ENCODE measurements at places on chromosomes 7 and 10.

DNA sequence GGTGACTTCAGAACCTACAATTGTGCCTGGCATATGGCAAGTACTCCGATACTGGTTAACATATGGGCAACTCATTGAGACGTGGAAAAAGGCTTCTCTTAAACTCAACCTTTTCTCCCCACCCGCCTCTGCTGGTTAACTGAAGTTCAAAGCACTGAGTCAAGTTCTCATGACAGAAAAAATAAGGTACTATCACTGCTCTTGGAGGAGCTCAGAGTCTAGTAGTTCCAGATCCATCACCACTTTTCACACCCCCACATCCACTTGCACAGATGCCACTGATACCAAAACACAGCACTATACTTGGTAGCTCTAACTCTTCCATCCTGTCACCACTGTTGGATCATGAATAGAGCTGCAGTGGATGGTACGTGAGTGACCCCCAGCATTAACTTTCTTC, 36.2 kb downstream of the CCDC6 start:
- no peak for DNase-seq

GRCh38 chr10:11579885-11580284, 31.6 kb downstream of the USP6NL start:
- DNase-seq: no peak

GRCh38 chr10:33071857-33072256, 113.8 kb upstream of the ITGB1 start:
- DNase-seq: no peak

DNA sequence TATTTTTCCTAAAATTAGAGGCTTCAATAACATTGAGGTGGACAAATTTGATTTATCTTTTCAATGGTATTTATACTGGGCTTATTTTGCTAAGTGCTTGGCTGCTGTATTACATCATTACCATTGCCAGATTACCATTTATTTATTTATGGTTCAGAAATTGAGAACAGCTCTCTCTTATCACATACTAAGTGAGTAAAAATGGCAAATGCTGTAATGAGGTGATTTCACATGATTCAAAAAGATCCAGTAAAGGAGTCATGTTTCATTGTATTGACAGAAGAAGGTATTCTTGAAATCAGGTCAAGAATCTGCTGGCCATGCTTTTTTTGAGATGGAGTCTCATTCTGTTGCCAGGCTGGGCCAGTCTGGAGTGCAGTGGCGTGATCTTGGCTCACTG, 322.6 kb downstream of the KIF20B start:
- DNase-seq: no peak

- DNase-seq: no peak
Measured at GRCh38 chr7:82339958-82340357, 103.6 kb downstream of the CACNA2D1 start.

DNA sequence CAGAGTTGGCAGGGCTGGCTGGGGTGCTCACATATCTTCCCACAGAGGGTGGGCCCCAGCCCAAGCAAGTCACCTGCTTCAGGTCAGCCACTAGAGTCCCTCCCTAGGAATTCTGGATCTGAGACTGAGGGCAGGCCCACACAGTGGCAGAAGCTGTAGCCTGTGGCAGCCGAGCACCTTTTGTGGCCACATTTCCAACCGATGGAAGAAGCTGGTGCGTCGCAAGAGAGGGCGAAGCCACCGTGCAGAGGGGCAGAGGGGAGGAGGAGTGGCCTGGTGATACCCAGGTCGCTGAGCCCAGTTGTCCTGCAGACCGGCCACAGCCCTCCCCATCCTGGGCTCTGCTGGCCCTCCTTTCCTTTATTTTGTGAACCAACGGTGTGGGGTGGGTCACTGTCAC, 5.3 kb downstream of the POLM start:
- DNase-seq: no peak

DNA sequence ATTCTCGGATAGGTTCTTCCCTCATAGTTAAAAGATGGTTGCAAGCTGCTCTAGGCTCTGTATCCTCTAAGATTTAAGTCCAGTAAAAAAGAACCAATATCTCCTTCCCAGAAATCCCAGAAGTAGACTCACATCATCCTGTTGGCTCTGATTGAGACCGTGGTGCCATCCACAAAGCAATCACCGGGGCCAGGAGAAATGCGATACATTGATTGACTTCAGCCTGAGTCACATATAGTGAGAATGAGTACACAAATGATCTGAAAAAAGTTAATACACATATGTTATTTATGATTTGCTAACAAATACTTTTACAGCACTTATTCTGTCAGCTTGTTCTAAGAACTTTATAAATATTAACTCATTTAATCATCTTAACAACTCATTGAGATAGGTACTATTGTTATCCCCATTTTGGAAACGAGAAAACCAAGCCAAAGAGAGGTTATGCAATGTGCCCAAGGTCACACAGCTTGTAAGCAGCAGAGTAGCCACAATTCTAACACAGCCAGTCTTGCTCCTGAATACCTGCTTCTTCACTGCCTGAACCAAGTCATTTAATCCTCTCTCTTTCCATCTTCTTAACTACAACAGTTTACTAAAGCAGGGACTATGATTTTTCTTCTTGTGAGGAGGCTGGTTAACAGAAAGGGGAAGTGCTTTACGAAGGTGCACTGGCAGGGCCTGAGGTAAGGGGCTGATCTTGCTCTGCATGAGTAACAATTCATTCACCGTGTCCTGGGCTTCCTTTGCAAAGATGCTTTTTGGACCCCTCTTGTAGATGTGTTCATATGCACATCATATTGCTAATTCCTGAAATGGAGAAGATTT, 177.0 kb downstream of the REEP3 start:
- no peak for DNase-seq

- no peak for DNase-seq
Measured at GRCh38 chr10:111082102-111082975, 5.5 kb downstream of the ADRA2A start.

GRCh38 chr7:131550846-131551245, 5.6 kb downstream of the PODXL start:
- DNase-seq: no peak

- no peak for DNase-seq
Measured at GRCh38 chr7:81590131-81590530, 179.7 kb downstream of the HGF start.

DNA sequence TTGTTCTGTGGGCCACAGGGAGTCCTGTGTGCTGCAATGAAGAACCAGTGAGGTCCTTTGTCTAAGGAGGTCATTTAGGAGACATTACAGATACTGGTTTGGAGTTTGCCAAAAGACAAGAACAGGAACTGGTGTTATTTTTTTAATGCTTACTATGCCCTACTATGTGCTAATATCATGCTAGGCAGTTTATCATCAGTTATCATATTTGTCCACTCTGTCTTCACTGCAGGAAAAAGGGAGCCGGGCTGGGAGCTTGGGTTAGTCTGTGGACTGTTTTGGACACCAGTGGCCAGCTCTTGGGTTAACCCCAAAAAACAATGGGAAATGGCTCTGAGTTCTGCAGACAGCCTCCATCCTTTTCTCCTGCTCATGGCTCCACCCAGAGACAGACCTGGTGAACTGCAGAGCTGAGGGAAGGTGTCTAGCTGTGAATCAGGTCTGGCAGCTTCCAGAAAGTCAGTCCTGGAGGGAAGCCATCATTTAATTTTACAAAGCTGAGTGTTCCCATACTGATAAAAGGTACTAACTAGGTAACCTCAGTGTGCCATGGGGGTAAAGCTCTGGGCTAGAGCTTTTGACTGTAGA, 101.2 kb upstream of the ZNF746 start:
- no peak for DNase-seq

DNA sequence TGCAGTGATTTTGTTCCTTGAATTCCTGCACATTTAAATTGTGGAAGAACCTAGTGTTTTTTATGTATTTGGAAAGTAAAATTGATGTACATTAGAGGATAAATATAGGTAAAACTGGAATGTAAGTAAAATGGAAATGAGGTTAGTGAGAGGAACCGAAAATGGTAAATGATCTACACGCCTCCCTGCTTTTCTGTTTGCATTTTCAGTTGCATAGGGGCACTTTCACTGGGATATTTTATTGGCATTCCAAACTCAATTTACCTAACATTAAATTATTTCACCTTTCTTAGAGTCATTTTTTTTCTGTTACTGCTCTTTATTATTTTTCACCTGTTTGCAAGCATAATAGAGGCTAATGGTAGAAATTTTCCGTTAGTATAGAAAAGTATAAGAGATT, 8.0 kb downstream of the CDK13 start:
- DNase-seq: no peak

DNA sequence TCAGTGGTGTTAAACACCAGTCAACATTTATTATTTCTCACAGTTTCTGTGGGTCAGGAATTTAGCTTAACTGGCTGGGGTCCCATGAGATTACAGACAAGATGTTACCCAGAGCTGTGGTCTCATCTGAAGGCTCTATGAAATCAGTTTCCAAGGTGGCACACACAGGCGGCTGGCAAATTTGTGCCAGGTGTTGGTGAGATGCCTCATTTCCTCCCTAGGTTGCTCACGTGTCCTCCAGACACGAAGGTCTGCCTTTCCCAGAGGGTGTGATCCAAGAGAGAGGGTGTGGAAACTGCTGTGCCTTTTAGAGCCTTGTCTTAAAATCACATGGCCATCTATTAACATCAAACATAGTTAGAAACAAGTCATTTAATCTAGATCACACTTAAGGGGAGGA, 209.0 kb downstream of the JCAD start:
- DNase-seq: no peak

DNA sequence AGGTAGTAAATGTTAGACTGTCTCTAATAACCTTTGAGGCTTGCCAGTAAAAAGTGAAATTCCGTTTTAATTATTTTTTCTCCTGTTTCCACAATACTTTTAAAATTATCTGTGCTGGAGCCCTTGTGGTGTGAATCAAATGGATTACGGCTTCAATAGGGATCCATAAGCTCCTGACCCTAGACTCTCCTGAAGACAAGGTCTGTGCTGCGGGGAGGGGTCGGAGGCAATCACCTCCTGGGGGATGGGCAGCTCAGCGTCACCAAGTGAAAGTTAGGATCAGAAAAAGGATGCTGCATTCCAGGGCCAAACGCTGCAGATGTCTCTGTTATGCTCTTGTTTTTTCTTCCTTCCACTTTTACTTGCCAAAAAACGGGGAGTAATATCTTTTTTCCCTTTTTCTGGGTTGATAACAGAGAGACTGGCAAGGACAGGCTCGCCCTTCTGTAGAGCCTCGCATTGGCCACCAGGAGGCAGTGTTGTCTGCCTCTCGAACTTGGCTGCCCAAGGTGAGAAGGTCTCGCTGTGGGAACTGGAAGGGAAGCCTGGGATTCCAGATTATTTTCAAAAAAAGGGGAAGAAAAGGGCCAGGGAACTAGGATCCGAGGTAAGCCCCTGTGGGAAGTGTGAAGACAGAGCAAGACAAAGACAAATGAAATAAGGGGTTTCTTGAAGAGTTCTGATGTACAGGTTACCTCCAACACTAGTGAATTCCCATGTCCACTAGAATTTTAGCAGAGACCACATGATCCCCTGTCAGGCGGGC, 621.9 kb downstream of the ACTR3B start:
- DNase-seq: no peak

DNA sequence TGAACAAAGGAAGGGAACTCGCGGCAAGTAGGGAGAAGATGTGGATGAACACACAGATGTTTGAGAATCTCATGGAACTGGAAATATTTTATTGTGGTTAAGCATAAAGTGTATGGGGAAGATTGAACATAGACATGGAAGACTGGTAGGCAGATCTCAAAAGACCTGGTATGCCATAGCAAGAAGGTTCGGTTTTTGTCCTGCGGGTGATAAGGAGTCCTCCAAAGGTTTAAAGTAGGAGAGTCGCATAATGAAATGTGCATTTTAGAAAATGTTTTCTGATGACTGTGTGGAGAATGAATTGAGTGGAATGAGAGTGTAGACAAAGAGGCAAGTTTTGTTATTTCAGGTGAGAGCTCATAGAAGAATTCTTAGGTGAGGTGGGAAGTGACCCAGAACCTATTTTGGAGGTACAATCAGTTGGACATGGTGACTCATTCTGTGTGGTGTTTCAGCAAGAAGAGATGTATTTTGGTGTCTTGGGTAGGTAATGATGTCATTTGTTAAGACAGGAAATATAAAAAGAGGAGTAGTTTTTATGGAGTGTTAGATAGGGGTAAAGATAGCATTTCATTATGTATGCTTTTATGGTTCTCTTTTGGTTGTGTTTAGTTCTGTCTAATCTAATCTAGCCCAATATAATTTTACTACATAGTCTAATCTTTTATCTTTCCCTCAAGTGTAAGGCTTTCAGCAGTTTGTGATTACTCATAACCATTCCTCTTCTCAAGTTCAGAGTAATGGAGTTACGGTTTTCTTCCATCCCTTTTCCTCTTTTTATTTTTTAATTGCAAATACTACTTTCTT, 239.2 kb downstream of the EXOC4 start:
- DNase-seq: no peak
